ENCODE measurements at places on chromosomes 11 and 22.
A peak's percentile ranks its signal among the peaks of the same experiment; 100 is the strongest.

DNA sequence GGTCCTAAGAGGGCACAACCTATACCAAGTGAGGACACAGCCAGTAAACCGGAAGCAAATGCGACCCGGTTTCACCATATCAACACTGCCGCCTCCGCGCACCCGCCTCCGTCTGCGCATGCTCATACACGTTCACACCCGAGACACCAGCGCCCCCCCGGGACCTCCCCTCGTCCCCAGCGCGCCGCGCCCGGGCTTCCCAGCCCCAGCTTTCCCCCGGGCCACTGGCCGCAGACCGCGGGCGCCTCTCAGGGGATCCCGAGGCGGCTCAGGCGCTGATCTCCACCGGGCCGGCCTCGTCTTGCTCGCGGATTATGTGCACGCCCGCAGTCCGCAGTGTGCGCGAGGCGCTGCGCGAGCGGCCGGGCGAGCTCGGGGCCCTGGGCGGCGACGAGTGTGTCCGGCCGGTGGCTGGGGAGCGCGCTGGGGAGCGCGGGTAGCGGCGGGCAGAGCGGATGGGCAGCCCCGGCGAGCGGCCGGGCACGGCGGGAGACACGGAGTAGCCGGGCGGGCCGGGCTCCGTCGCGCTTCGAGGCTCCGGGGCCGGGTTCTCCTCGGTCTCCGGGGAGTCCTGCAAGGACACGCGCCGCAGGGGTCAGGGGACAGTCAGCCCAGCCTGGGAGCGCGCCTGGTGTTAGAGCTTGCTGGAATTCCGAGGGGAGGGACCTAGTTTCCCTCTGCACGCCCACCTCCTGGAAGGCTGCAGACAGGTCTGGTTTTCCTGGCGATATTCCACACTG lies 2.0 kb downstream of the HEPN1 start:
- no peak for DNase-seq

GRCh38 chr11:99464985-99465384 lies 444.2 kb downstream of the CNTN5 start:
- DNase-seq, result no peak

GRCh38 chr11:64086258-64087123 lies 50.8 kb downstream of the FLRT1 start:
- peak; percentile 57 for DNase-seq

DNA sequence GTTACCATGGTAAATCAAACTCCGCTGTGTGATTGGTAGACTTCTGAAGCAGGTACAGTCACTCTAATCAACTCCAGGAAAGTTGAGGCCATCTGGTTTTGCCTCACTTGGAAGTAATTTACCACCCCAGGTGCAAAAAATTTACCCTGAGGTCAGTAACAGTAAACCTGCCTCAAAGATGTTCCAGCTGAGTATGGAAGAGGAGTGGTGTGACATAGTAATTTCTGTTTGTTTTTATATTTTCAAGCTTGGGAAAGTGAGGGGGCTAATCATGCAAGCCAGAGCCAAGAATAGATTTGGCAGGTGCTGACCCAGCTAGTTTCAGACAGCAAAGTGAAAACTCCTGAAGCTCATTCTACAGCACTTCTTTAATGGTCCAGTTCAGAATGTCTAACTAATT lies 691.6 kb downstream of the NTM start:
- no peak for DNase-seq

- no peak for DNase-seq
Observed at GRCh38 chr11:85184721-85185120, 442.4 kb downstream of the DLG2 start.

- no peak for DNase-seq
Observed at GRCh38 chr22:24430431-24431308, 3.3 kb downstream of the ADORA2A start.

DNA sequence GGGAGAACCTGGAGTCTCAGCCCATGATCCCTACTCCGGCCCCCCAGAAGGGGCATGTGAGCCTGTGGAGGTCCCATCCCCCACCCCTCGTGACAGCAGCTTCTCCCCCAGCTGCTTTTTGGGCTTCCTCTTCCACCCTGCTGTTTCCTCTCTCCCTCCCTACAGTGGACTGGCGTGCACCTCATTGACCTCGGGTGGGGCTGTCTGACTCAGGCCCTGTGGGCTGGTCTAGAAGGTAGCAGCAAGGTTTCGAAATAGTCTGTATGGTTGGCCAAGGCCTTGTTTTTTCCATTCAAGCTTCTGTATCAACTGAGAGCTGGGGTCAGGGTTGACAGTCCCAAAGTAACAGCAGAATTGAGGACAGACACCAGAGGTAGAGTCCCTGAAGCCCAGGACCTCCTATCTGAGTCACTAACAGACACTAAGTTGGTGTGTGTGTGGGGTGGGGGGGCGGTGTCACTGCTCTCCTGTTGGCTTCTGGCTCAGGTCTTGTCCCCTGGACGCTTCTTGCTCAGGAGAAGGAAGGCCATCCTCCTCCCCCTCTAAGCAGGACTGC lies 7.7 kb downstream of the SLC37A2 start:
- DNase-seq, result no peak

GRCh38 chr11:22389526-22390282 lies 51.5 kb downstream of the SLC17A6 start:
- no peak for DNase-seq

GRCh38 chr11:117395476-117395875 lies 67.8 kb downstream of the CEP164 start:
- DNase-seq, result no peak
